ENCODE measurements at places on chromosomes 7 and 10.

DNA sequence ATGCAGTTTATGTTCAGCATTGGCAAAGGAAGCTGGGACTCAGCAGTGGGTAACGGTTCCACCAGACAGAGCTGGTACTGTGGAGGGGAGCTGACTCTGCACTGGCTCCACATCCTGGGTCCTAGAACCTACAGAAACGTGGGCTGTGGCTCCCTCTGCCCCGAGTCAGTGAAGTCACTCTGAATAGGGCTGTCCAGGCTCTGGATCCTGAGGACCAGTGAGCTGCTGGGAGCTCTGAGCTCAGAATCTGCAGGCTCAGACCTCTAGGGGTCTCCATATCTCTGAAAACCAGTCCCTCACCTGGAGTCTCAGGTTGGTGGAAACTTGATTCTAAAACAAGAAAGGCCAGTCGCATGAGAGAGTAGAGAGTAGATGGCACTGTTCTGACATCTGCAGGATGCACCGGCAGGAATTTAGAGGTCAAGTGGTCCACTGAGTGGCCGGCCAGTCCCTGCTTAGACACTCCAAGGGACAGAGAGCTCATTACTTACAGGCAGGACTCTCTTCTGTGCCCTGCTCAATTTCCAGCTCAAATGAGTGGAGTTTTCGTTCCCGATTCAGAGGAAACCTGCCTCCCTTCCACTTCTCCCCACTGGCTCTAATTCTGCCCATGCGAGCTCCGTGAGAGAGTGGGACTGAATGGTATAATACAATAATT is 18.6 kb downstream of the NPFFR1 start:
- no peak for DNase-seq

- no peak for DNase-seq
These were observed 33.9 kb downstream of the AKR1C8 start for GRCh38 chr10:5151076-5151475.

GRCh38 chr10:36717118-36717517 is 408.3 kb upstream of the ANKRD30A start:
- DNase-seq, result no peak

DNA sequence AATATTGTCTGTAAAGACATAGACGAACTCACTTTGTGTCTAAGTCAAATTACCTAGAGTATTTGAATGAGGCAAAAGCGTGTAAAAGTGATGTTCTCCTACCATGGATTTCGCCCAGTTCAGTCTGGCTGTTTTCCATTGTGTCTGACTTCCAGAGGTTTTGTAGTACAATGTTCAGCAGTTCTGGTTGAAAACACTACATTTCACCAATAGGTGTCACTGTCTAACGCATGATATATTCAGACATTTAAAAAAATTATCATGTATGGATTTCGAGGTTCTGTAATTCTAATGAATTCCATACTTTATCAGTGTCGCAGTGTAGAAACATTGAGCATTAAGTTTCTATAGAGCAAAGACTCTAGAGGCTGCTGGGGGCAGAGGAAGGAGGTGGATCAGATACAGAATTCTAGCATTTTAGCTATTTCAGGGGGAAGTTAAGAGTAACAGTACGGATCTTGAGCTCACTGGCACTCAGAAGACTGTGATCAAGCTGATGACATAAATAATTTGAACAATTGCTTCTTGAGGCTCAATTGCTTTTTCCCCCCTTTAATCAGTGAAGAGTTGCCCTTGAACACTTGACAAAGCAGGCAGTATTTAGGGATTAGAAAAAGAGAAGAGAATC is 196.9 kb upstream of the RHOBTB1 start:
- peak; percentile 7 for DNase-seq

DNA sequence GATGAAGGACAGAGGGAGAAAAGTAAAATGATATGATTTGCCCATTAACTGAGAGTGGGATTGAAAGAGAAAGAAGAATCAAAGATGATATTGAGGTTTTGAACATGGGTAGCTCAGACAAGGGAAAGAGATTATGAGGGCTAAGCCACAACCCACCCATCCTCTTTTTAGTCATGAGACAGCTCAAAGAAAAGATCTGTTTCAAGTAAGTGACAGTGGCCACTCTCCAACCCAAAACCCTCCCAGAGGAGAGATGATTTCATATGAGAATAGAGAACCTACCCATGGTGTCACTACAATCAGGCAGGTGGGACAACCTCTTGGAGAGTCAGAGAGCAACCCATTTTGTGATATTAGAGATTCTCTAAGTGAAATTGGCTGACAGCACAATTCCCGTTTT is 32.2 kb downstream of the PLXNA4 start:
- no peak for DNase-seq

DNA sequence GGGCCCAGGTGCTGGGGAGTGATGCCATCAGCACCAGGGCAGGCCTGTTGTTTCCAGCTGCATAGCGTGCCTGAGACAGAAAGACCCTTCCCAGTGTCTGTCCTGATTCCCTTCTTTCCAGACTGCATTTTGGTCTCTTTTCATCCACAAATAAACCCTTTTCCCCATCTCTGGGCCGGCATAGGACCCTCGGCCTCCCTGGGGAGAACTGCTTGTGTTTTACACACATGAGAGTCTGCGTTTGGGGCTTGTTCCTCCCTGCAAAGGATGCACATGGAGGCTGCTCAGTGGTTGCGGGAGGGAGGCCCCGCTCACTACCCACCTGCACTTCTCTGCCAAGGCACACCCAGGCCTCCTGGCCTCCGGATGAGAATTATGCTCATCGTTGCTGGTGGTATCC is 5.8 kb upstream of the MMP21 start:
- DNase-seq, result no peak

GRCh38 chr7:100486753-100487446 is 3.2 kb downstream of the NYAP1 start:
- DNase-seq, result no peak

- no peak for DNase-seq
These were observed 235.5 kb downstream of the CCSER2 start for GRCh38 chr10:84563868-84564267.

DNA sequence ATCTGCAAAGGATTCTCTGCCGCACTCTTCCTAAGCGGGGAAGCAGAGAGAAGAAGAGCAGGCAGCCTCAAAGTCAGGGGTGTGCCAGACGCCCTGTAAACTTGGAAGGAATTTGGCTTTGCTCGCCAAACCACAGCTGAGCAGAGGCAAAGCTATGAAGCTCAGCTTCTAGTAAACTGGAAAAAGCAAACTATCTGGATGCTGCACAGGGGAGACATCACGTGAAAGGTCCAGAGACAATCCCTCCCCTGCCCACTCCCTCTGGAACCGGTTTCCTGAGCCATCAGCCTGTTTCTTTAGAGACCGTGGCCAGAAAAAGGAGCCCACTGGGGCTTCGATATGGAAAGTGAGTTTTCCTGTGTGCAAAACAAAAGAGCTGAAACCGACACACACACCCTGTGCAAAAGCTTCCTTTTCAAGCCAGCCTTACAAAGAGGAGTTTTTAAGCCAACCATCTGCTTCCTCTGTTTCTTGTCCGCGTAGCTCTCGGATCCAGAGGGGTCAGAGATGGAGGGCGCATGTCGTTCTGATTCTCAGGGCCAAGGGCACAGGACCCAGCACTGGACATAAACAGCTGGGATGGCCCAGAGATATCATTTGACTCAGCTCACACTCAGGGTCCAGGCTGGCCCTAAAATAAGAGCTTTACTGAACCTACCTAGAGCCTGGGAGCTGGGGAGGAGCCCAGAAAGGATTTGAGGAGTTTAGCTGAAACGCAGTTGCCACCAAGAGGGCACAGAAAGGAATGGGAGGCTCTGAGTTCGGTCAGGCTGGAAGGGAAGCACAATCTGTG is 58.2 kb upstream of the DNAAF5 start:
- DNase-seq, result no peak

DNA sequence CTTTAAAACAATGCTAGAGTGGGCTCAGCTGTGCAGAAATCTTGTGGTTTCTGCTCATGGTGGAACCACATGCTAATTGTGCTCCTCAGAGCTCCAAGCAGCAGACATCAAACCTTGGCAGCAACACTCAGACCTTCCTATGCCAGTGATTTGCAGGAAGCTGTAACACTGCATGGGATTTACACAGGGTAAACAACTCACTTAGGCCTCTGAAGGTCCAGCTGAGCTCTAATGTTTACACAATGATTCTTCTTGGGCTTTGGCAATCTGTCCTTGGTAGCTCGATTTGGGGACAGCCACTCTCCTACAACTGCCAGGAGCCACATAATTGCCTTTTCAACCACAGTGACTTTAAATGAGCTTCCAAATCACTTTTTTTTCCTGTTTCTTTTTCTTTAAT is 97.7 kb upstream of the PDLIM1 start:
- peak; percentile 61 for DNase-seq

DNA sequence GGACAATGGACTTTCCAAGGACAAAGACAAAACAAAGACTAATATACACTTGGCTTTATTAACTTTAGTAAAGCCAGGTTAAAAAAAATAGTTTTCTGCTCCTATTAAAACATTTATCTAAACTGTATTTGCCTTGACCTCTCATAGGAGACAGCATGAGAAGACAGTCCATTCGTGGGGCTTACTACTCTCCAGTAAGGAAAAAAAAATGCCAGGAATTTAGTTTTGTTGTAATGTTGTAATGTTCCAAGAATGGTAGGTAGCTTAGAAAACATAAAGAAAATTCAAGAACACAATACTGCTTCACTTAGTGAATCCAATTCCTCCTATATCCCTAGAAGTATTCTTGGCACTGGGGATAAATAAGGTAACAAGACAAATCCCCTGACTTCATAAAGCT is 81.7 kb downstream of the KMT2C start:
- DNase-seq, result no peak

DNA sequence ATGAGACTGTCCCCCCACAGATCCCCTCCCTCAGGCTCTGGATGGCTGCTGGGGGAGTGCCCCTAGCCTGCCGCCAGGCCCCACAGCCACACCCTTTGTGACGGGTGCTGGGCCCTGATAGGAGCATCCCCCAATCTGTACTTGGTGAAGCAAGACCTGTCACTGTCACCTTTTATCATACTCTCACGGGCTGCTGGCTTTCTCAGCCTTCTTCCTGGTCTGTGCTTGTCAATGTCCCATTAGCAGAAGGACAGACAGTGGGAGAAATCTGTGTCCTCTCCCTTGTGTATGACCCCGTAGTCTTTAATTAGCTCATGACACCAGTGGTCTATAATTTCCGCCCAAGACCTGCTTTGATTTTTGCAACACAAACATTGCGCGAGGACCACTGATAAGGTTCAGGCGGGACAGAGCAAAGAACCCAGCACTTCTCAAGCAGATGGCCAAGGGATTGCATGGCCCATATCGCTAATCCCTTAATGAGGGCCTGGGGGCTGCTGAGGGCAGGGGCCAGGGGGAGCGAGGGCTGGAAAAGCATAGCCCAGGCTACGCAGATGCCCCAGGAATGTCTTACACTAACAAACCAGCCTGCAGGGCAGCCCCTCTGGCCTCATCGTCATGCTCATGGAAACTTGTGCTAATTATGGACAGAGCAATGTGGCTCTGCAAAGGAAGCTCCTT is 127.8 kb downstream of the PTPN20 start:
- DNase-seq, result no peak

GRCh38 chr7:37987732-37988131 is 67.3 kb downstream of the EPDR1 start:
- no peak for DNase-seq
